ENCODE measurements at places on chromosomes 3 and 15.

- DNase-seq: peak; percentile 90
Observed at GRCh38 chr15:85142312-85142711, 160.7 kb downstream of the PDE8A start.

DNA sequence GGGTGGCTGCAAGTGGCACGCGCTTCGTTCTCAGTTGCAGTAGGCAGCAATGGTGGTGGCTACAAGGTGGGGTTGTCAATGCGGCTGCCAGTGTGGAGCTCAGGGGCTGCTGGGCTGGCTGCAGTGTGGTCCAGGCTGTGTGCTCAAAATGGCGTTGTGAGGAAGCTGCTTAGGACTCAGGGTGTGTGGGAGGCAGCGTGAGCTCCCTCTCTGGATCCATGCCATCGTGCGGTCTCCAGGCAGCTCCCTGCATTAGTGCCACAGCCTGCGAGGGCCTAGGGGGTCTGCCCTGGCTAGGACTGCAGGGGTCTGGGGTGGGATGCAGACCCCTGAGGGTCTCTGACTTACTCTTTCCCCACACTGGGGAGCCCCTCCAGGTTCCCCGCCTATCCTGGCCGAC, 397.2 kb downstream of the OCA2 start:
- DNase-seq: no peak

DNA sequence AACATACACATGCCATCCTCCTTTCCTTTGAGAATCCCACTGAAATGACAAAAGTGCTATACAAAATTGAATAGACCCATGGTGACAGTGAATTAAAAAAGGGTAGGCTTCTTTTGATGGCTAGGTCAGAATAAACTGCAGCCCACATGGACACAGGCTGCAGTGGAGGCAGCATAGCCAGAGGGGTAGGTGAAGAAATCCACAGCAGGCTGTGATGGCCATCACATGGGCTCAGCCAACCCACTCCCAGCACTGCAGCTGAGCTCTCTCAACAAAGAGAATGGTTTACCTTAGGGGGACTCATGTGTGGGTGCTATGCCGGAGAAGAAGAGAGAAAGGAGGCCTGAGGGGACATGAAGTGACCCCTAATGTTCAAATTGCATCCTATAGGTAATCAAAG, 331.1 kb downstream of the CHST2 start:
- DNase-seq: no peak

- DNase-seq: no peak
Observed at GRCh38 chr15:44537735-44538240, 841 bp downstream of the EIF3J start.

GRCh38 chr3:99119385-99119784, 217.9 kb upstream of the DCBLD2 start:
- DNase-seq: no peak

DNA sequence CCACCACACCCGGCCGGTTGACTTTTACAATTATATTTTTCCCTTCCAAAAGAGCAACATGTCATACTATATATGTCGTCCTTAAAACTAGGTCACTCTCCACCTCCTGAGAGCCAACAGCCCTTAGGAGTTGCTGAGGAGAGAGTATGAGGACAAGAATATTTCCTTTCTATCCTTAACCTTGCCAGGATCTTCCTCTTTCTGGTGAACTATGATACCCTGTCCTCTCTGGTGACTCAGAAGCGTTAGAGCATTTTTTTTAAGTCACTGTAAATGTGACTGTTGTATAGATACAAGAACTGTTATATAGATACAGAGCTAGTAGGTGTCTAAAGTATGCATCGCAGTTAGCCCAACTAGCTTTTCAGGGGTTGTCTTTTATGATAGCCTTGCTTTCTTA, 33.7 kb upstream of the MTHFS start:
- DNase-seq: no peak

Data from dermis blood vessel endothelial cell (primary cell).